Bone marrow (tissue), 2 donors: ENCODE measurements at places on chromosomes 11 and 22.
A peak's percentile ranks its signal among the peaks of the same experiment; 100 is the strongest.

DNA sequence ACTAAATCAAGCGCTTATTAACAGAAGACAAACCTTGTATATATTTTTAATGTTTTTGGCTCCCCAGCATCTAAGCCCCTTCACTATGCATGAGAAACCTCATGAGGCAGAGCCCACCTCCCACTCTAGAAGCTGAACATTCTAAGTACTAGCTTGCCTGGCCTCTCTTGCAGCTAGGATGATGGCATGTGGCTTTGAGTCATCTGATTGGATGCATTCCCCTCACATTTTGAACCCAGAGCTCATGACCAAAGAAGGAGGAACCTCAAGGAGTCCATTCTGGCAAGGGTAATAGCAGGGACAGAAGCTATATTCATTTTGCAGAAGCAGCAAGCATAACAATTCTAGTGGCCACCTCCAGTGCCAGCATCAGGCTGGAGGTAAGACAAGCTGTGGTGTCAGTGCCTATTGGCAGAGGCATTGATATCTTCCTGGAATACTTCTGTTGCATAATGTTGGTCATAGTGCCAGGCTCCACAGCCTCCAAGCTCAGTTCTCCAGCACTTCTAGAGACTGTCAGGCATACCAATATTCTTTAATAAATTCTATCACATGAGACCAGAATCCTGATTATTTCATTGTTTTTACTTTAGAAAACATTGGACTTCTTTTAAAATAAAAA lies 14.2 kb upstream of the ZC3H12C start:
- no peak for DNase-seq

DNA sequence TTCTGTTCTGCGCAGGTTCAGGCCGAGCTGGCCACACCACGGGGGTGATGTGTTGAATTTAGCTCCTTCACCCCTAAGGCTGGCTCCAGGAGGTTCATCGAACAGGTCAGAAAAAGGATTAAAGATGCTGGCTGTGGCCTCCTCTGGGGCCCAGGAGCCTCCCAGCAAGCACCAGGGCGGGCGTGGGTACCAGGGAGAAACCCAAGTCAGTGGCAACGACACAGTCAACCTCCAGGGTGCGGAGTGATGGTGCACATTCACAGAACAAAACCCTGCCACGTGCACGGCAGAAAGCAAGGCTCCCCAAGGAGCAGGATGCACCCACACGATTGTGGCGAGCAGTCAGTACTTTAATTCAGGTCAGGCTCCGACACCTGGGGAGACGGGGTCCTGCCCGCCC lies 10.8 kb downstream of the C11orf24 start:
- no peak for DNase-seq

DNA sequence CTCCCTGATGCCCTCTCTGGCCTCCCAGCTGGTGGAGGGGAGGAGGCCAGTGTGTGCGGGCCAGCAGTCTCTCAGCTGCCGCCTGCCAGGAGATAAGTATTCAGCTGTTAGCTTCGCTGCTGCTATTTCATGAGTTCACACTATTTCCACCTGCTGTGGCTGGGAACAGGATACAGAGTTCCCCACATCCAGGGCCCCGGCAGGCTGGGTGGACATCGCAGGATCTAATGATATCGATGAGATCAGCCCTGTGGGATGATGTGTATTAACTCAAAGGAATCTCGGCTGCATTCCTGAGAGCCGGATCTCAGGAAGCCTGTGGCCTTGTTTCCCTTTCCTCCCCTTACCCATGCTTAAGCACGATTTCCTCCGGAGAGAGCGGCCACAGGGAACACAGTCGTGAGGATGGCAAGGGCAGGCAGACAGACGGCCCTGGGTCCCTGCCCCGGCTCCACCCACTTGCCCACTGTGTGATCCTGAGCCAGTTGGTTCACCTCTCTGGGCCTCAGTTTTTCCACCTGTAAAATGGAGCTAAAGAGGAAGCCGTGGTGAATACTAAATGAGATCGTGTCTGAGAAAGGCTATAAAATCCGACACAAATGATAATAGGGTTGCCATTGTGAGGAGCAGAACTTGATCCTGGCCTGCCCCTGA lies 6.5 kb upstream of the PVALB start:
- no peak for DNase-seq

DNA sequence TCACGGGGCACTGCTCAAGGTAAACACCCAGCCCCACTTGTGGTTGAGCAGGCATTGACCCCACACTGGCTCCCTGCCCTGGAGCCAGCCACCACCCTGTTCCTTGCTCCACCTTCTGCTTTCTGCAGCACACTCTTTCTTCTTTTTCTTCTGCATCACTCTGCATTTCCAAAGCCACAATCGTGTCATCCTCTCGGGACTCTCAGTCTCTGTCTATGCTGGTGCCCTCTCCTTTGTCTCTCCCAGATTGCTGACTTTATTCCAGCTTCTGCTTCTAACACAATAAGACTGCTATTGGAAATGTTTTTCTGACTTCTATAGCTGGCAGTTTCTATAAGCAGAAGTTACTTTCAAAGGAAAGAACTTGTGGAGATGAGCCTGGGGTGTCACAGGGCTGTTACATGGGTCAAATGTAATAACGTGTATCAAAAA lies 14.4 kb downstream of the GRAP2 start:
- no peak for DNase-seq

- no peak for DNase-seq
Measured at GRCh38 chr22:42622061-42622710, 7.5 kb upstream of the POLDIP3 start.

DNA sequence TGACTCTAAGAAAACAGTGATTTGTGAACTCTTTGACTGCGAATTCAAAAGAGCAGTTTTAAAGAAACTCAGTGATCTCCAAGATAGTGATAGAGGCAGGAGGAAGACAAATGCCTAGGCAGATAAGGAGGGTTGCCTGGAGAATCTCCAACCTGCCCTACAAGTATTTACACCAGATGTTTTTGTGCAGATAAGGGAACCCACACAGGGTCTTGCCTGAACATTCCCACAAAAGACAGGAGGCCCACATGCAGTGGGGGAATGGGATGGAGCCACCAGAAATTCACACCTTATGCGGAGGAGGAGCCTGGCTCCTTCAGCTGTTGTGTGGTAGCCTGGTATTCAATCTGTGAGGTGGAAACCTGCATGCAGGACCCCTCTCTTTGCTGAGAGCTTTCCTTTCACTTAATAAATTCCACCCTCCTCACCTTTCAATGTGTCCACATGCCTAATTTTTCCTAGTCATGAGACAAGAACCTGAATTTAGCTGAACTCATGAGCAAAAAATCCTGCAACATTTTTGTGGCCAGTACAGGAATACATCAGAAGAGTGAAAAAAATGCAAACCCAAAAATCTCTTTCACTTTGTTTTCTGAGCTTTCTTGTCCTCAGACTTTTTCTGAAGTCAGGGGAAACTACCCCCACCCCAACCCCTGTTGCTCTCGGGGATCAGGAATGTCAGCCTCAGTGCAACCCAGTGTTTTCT lies 8.1 kb upstream of the GLYAT start:
- no peak for DNase-seq

DNA sequence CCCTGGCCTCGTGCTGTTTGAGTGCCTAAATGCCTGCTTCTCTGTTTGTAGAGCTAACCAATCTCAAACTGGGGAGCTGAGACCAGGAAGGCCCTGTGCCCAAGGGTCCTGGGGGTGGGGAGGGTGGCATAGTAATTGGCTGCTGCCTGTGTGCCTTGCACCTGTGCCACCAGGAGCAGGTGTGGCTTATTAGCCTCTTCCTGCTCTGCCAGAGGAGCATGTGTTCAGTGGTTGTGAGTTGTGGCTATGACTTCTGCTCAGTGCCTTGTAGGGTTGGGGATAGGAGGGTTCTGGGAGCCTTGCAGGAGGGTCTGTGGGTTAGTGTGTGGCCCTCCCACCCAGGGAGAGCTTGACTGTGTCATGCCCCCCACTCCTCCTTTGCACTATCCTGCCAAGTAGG lies 109.2 kb downstream of the ZBTB16 start:
- DNase-seq = no peak

DNA sequence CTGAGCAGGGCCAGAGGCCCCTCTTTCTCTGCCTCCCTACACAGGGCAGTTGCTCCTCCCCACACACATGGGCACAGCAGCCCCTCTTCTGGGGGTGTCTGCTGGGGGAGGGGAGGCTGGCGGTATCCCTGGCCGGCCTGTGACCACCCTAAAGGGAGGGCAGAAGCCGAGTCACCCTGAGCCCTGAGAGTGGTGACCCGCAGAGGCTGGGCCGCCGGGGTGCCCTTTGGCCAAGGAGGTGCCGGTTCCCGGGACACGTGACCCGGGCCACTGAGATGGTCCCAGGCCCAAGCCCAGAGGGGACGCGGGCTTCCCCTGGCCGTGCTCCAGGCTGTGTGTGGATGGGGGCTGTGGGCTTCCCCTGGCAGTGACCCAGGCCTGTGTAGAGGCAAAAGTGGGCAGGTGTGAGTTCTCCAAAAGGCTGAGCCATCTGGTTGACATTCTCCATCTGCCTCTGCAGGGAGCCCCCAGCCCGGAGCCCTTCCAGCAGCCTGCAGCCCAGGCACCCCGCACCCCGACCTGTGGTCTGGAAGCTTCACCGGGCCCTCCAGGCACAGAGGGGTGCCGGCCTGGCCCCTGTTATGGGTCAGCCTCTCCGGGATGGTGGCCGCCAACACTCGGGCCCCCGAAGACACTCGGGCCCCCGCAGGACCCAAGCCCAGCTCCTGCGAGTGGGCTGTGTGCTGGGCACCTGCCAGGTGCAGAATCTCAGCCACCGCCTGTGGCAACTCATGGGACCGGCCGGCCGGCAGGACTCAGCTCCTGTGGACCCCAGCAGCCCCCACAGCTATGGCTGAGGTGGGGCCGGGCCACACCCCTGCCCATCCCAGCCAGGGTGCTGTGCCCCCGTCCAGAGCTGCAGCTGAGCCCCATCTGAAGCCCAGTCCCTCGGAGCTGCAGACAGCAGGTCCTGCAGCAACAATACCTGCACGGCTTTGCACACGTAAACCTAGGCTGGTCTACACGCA lies 1.0 kb downstream of the ADM2 start:
- no peak for DNase-seq

DNA sequence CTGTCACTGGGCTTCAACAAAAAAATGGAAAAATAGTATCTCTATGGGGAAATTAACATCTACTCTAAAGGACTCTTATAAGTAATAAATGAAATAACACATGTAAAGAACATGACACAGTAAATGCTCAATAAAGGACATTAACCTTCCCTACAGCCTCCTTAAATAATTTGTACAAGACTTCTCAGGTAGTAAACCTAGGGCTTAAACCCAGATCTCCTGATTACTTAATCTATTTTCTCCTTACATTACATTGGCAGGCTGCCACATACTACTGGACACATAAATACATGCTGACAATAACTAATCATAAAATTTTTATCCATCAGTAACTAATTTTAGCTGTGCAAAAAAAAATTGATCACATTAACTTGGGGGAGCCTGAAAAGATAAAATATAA lies 4.9 kb downstream of the AMBRA1 start:
- DNase-seq = no peak

- DNase-seq = no peak
Measured at GRCh38 chr11:66996609-66997273, 21.6 kb downstream of the C11orf86 start.

GRCh38 chr11:7332962-7333361 lies 81.3 kb downstream of the SYT9 start:
- DNase-seq = no peak

GRCh38 chr11:128135451-128135850 lies 451.9 kb downstream of the ETS1 start:
- DNase-seq = no peak

GRCh38 chr11:32829680-32830412 lies at the start of gene PRRG4:
Gene PRRG4, plus strand, starts transcription at chr11:32829927. Its CDS starts 603 bp downstream, at chr11:32830530.
- peak; percentile 20 for DNase-seq

- peak; percentile 63 for DNase-seq
Measured at GRCh38 chr11:16902781-16903378, 111.3 kb downstream of the PLEKHA7 start.

GRCh38 chr11:33257160-33257896 lies at the start of gene HIPK3:
Gene HIPK3, plus strand, starts transcription at chr11:33257381.
- DNase-seq = peak; percentile 74

DNA sequence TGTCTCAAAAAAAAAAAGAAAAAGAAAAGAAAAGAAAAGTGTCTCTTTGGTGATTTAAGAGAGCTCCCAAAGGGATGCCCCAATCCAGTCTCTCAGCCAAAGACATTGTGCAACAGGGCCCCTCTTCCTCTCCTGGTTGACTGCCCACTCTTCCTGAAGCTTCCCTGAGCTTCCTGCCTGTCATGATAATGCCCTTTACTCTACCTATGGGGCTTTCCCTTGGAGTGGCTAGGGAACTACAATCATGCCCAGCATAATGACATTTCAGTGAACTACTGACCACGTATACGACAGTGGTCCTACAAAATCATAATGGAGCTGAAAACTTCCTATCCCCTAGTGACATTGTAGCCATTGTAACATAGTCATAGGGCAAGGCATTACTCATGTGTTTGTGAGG lies 118.0 kb downstream of the RASSF10 start:
- no peak for DNase-seq

- DNase-seq = no peak
Measured at GRCh38 chr22:40180403-40180802, 2.7 kb downstream of the TNRC6B start.

DNA sequence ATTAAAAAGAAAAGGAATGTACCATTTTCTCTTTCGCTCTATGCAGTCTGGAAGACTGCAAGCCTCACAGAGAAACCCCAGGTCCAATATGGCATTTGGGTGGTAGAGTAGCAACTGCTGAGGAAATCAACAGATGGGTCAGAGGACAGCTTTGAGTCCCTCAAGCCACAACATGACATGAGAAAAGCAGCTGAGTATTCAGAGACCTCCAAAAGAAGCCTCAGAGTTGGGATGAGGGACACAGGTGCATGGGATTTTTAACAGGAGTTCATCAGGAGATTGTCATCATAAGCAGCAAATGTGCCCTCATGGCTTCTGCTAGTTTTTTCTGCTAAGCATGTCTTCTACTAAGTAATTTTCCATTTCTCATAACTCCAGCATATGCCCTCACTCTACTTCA lies 111.6 kb downstream of the BLID start:
- DNase-seq = no peak

DNA sequence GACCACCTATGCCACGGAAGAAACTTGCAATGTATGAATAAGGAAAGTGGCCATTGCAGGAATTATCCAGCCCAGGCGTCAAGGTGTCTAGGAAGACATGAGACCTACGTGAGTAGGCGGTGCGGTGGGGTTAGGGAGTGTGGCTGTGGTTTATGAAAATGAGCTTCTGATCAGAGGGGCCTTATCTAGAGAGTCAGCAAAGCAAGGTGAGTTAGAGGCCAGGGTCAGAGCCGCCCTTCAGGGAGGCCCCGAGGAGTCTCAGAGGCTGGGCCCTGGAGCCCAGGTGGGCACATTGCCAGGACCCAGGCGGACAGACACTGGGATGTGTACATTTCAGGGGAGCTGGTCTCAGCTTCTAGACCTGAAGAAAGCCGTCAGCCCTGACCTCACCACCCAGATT lies 13.8 kb upstream of the LINC01488 start:
- no peak for DNase-seq
